Esophagus muscularis mucosa (tissue), 4 donors: ENCODE measurements at places on chromosomes 11 and 22. TPM values are rescaled to one million over a fixed set of nuclear protein-coding genes. Genes with fewer than 3 reads are reported as not detected.
A peak's percentile ranks its signal among the peaks of the same experiment; 100 is the strongest.

- DNase-seq = no peak
Measured at GRCh38 chr11:18495271-18495670, 31.5 kb downstream of the TSG101 start.

MYEOV gene
- not detected for total RNA-seq

GRCh38 chr22:48891688-48892577 lies 935.7 kb downstream of the BRD1 start:
- no peak for DNase-seq

DDIAS gene
- 0.52 TPM for total RNA-seq

MISFA gene
- 7.1 TPM for total RNA-seq

GRCh38 chr11:120375076-120375475 lies 38.9 kb downstream of the ARHGEF12 start:
- no peak for DNase-seq

CCDC81 gene
- 2.9 TPM for total RNA-seq

- DNase-seq = no peak
Measured at GRCh38 chr22:39314251-39314971, 5.0 kb downstream of the RPL3 start.

OR4D5 gene
- not detected for total RNA-seq

YPEL4 gene
- total RNA-seq = 1.4 TPM

GRCh38 chr11:129836979-129837378 lies 21.3 kb downstream of the TMEM45B start:
- DNase-seq = no peak

DNA sequence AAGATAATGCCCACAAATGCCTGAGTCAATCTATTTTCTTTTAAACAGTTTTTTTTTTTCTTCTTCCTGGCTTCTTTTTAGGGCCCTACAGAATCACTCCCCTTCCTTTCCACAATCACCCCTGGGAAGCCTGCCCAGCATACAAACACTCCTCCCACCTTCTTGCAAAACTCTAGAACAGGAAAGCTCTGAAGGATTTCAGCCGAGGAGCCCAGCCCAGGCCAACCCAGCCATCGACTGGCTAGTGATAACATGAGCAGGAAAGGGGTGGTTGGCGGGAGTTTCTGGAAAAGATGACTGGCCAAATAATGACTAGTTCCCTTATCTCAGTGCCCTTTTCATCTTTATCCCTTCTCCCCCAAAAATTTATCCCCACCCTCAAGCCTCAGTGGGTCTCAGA lies 68.2 kb downstream of the USP35 start:
- DNase-seq = peak; percentile 91

GDPD4 gene
- total RNA-seq = not detected

DNA sequence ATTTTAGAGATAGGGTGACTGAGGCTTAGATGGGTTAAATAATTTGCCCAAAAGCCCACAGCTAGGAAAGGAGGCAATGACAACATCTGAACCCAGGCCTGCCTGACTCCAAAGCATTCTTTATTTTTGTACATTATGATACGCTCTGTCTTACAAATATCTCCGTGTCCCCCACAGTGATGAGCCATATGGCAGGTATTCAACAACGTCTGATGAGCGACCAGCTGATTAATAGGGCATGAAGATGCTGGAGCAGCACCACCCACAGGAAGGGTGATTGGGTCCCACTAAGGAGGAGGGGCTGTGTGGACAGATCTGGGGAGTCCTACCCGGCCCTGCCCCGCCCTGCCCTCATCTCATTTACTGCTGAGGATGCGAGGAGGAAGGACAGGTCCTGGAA lies 380.6 kb downstream of the CADM1 start:
- no peak for DNase-seq

- no peak for DNase-seq
Measured at GRCh38 chr22:40400159-40400558, 29.8 kb downstream of the SGSM3 start.

DNA sequence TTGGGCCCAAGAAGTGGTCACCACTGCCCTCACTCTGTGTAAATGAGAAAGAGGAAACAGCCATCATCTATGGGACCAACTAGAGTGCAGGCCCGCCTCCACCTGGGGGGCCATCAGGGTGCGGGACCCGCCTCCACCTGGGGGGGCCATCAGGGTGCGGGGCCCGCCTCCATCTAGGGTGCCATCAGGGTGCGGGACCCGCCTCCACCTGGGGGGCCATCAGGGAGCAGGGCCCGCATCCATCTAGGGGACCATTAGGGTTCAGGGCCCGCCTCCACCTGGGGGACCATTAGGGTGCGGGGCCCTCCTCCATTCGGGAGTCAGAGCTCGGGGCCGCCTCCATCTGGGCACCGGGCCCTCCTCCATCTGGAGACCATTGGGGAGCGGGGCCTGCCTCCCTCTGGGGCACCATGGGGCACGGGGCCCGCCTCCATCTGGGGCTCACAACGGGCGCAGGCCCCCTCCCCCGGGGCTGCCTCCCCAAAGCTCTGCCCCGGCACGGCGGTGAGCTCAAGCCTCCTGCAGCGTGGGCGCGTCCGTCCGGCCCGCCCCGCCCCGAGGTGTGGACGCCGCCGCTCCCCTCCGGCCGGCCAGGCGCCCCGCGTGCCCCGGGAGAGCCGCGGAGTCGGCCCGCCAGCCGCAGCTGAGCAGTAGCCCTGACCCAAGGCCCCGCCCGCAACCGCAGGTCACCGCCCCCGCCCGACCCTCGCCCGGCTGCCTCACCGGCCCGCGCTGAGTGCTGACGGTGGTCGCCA lies 512 bp downstream of the TOLLIP start:
- DNase-seq = no peak

INS gene
- not detected for total RNA-seq

- peak; percentile 39 for DNase-seq
Measured at GRCh38 chr11:11760838-11761237, 80.9 kb upstream of the USP47 start.

RIC3 gene
- total RNA-seq = 15.3 TPM

GRCh38 chr11:111939836-111940604 lies 2.9 kb downstream of the DIXDC1 start:
- DNase-seq = no peak

GRCh38 chr11:70367071-70367470 lies 31.3 kb upstream of the CTTN start:
- no peak for DNase-seq

DNA sequence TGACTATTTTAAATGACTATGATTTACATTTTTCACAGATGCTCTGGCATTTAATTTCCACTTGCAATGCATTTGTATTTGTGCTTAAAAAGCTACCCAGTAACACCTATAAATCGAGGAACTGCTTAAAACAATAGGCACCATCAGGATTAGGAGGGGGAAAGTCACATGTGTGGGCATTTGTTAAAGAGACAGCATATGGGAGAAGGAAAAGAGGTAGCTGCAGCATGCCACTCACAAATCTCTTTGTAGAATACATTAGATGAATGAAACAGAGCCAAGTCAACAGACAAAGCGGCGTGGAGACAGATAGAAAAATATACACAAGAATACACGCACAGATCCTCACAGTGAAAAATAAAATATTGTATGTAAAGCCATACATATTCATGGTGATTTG lies 228.0 kb downstream of the CADM1 start:
- DNase-seq = no peak

- no peak for DNase-seq
Measured at GRCh38 chr11:37972691-37973090, 1374.7 kb upstream of the RAG2 start.

GRCh38 chr11:14789879-14790484 lies 102.0 kb downstream of the CYP2R1 start:
- DNase-seq = no peak

- no peak for DNase-seq
Measured at GRCh38 chr11:65224930-65225278, 36.9 kb upstream of the POLA2 start.

- DNase-seq = no peak
Measured at GRCh38 chr11:131683131-131683530, 312.7 kb downstream of the NTM start.

OTOG gene
- not detected for total RNA-seq

TYMP gene
- total RNA-seq = 27.4 TPM

DNA sequence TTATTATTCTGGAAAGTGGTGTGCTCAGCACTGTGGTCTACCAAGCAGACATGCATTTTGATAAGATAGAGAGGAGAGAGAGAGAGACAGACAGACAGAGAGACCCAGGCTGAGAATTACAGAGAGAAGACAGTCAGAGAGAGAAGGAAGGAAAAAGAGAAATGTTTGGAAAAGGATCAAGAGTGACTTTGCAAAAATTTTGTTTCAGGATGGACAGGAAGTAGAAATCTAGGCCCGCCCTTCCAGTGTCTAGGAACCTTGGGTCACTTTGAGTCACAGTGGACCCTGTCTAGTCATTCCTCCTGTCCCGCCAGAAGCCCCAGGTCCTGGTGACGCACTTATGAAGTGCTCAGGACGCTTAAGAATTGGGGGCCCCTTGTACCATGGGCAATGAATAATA lies 166.7 kb downstream of the ST3GAL4 start:
- no peak for DNase-seq

GRCh38 chr11:17460406-17460805 lies 16.2 kb downstream of the ABCC8 start:
- DNase-seq = no peak
